Putamen (tissue), 1 donor: ENCODE measurements at places on chromosomes 4 and X.
A peak's percentile ranks its signal among the peaks of the same experiment; 100 is the strongest.

DNA sequence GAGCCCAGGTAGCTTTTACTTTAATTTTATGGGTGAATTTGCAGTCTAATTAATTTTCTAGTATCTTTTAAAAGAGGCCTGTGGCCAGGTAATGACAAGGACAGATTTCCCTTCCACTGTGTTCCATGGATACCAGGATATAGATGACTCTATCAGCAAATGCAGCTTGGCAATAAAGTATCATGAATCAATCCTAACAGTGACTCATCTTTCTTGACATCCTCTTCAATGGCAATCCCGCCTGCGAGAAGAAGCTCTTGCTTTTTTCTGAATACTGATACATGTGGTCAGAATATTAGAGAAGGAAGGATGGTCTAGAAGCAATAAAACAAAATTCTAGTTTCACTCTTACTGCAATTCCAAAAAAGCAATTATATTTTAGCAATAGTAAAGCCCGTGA is 267.8 kb downstream of the DTHD1 start:
- no peak for DNase-seq

- DNase-seq = no peak
Measured at GRCh38 chrX:19772822-19773628, 114.4 kb downstream of the SH3KBP1 start.

- DNase-seq = no peak
Measured at GRCh38 chr4:152609481-152609880, 70.3 kb downstream of the TMEM154 start.

- DNase-seq = no peak
Measured at GRCh38 chrX:34849371-34849770, 93.2 kb upstream of the FAM47B start.

GRCh38 chr4:74038425-74039314 is at the start of gene CXCL3:
Gene CXCL3, minus strand, starts transcription at chr4:74038689. Its CDS starts 78 bp downstream, at chr4:74038611.
- DNase-seq = no peak

DNA sequence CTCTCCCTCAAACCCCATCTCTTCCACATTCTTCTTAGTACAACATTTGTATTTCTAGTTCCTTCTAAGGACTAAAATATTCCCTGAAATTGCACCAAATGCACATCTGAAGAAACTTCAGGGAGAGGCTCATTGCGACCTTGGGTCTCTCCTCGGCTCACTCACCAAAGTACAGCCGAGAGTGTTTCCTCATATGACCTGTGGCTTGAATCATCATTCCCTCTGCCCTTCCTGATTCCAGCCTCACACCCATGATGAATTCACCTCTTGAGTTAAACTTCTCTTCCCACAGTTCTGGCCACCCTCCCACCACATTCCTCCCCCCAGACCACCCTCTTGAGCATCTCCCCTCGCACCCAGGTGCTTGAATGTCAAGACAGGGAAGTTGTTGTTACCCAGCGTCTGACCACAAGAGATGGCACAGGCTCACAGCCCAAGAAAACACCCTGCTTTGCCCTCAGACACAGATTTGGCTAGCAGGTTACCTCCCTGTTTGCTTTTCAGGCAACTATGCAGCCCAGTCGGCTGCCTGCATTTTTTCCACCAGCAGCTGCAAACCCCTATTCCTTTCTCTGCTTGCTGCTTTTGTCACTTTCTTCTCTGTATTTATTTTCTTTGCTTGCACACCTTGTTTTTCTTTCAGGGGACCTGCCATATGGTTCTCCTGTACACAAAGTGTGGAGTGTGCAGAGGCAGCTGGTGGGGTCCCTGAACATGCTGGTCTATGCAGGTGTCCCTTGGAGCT is 214.8 kb downstream of the SPATA18 start:
- DNase-seq = no peak

DNA sequence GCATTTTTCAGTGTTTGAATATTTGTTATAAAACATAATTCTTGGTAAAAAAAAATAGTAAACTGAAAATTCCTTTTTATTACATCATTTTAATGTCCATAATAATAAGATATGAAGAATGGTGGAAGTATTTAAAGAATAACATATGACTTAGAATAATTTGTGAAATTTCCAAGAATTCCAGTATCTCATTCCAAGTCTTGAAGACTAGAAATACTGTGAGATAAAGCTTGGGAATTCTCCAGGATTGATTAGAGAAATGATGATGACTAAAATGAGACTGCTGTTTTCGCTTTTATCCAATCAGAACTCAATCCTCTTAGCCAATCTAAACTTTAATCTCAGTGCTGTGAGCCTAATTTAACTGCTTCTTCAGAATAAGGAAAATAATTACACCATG is 184.2 kb upstream of the HCCS start:
- no peak for DNase-seq

GRCh38 chr4:1480720-1481119 is 74.5 kb upstream of the NKX1-1 start:
- no peak for DNase-seq

- no peak for DNase-seq
Measured at GRCh38 chr4:76584241-76585152, 149.5 kb downstream of the SHROOM3 start.

DNA sequence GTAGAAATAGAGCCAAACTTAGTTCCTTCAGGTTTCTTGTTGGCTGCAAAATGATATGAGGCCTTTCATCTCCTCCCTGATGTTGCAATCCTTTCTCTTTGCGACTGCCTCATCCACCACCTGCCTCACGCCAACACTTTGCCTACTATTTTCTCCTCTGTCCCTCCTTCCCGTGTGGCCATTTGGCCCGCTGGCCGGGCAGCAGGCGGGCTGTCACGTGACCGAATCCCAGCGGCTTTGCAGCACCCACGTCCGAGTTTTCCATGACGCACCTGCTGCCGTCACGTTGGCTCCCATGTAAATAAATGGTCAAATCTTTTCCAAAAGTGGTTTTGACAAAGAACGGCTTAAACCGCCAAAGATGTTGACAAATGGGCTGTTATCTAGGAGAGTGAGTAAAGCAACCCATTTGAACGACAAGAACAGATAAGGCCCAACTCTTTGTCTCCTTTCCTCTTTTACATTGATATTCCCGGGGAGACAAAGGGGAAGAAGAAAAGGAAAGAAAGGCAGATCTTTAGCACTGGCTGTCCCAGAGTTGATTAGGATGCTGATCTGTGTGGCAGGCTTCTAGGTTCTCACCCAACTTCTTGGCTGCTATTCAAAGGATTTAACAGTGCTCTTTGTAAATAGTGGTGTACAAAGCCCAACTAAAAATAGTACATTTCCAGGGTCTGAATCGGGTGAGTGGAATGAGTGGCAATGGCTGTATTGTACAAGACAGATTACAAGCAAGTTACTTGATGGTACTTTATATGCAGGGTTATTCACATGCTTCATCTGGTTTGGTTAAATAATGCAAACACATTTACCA is 174.2 kb upstream of the JADE1 start:
- DNase-seq = peak; percentile 52

DNA sequence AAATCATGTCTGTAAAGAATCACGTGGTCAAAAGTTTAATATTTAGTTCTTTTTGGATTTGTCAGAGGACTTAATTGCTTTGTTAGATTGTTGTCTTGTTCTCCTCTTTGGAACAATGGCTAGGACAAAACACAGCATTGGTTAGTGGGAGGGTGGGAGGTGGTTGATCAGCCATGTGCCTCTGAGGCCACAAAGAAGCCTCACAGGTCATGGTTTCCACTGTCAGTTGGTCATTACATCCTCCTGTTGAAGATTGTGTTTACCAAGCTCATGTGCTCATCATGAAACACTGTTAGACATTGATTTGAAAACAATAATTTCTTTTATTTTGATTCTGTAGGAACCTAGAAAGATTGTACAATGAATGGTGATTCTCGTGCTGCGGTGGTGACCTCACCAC is 31.9 kb downstream of the ADD1 start:
- DNase-seq = peak; percentile 81

DNA sequence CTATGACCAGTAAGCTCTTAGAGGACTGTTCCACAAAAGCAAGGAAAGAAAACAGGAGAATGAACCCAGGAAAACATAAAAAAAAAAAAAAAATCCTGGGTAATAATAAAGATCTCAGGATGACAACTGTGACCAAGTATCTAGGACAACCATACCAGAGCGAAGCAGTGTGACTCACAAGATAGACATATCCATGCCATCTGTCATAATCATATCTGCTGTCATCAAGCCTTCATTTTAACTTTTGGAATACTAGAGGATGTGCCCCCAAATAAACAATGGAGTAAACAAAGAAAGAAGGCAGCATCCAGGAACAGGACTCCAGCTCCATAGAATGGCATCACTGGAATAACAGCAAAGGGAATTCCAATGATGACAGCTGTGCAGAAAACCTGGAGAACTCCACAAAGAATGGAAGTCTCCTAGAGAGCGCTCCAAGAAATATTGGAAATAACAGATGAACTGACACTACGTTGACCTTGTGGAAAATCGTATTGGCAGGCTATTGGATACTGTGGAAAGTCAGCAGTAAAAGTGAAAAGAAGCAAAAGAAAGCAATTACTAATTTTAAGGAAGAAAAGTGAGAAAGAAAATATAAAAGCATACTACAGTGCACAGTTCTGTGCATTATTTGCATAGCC is 35.3 kb downstream of the HPGDS start:
- DNase-seq = no peak

DNA sequence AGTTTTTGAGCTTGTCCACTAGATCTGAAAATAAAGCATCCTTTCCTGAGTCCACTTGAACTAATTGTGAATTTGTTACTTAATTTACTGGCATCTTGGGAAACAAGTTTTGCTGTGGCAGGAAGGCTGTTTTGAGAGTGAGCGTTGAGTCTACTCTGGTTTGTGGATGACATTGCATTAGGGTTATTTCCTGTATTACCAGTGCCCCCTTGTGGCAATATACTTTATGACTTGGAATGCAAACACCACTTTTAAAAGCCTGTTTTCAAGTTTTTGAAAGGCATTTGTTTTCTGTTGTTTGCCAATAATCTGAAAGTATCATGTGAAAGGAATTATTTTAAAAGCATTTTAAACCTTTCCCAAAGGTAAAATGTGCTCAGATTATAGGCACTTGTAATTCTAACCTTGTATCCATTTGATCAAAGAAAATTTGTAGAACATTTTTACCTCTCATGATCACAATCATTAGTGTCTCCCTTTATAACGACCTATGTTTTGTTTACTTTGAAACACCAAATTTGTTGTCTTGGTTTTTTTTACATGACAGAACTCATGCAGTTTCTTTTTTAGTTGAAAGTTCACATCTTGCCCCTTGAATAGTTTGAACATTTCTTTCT is 18.0 kb upstream of the CYP2U1 start:
- peak; percentile 63 for DNase-seq

GRCh38 chr4:3866813-3867129 is 100.6 kb downstream of the ADRA2C start:
- no peak for DNase-seq

DNA sequence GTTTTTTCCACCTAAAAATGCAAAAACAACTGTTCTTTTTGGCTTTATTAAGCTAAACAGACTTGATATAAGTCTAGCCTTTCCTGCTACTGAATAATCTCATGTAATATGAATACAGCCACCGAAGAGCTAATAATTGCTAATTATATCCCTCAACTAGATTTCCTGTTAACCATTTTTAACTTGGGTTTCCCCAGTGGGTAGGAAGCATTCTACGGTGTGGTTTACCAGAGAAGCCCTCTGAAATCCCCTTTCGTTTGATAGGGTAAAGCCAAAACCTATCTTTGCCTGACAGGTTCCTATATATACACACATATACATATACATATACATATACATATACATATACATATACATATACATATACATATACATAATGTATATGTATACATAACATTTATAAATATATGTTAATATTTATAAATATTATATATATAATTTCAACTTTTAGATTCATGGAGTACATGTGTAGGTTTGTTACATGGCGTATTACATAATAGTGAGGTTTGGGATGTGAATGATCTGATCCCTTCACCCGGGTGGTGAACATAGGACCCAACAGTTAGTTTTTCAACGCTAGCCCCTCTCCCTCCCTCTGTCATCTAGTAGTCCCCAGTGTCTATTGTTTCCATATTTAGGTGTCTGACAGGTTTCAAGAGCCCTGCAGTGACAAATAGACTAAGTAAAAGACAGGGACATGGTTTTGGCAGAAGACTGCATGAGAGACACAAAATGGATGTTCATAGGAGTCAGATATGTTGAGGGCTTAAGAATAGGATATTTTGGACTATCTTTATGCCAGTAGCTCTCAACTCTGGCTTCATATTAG is 62.4 kb downstream of the ATXN3L start:
- no peak for DNase-seq

GRCh38 chr4:185803022-185803421 is 9.0 kb downstream of the SORBS2 start:
- DNase-seq = no peak

GRCh38 chr4:84481860-84482245 is 17.2 kb downstream of the NKX6-1 start:
- no peak for DNase-seq

- DNase-seq = no peak
Measured at GRCh38 chr4:172826861-172827260, 341.8 kb upstream of the GALNT7 start.

GRCh38 chr4:48297256-48297846 is 27.7 kb upstream of the TEC start:
- no peak for DNase-seq

- no peak for DNase-seq
Measured at GRCh38 chr4:180696460-180697092, 1546.6 kb upstream of the TENM3 start.

DNA sequence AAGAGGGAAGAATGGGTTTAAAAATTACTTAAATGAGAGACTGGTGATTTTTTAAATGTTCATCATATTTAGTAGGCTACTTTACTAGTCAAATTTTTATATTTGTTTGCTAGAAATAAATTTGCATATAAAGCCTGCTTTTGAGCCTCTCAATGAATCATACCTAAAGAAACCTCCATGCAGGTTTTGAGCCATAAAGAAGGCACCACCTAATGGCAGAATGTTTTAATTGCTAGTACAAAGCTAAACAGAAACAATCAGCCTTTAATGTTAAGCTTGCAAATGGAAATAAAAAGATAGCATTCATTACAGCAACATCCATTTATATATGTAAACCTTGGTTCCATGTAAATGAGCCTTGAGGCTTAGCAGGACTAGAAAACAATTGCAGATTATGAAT is 989.7 kb downstream of the CCSER1 start:
- no peak for DNase-seq
